Panc1 (cell line): ENCODE measurements at places on chromosomes 1 and 21. TPM values are rescaled to one million over a fixed set of nuclear protein-coding genes. Genes with fewer than 3 reads are reported as not detected.

The SLC25A34 gene
- 0.64 TPM for total RNA-seq

The LENEP gene
- total RNA-seq: 0.67 TPM

The CHAF1B gene
- total RNA-seq: 18.4 TPM

The BPNT1 gene
- 20.8 TPM for total RNA-seq

The IPO9 gene
- 106 TPM for total RNA-seq

The RRP1 gene
- total RNA-seq: 41.8 TPM

- DNase-seq: no peak
Observed at GRCh38 chr1:173098117-173098516, 47.4 kb upstream of the TNFSF18 start.

- no peak for DNase-seq
Observed at GRCh38 chr1:184352776-184353175, 34.1 kb upstream of the C1orf21 start.

GRCh38 chr1:155931332-155932038, 2.7 kb downstream of the KHDC4 start:
- DNase-seq: no peak

GRCh38 chr1:200873671-200874397, 1.1 kb downstream of the GPR25 start:
- DNase-seq: no peak

GRCh38 chr1:19006000-19006399, 49.5 kb upstream of the IFFO2 start:
- DNase-seq: no peak

DNA sequence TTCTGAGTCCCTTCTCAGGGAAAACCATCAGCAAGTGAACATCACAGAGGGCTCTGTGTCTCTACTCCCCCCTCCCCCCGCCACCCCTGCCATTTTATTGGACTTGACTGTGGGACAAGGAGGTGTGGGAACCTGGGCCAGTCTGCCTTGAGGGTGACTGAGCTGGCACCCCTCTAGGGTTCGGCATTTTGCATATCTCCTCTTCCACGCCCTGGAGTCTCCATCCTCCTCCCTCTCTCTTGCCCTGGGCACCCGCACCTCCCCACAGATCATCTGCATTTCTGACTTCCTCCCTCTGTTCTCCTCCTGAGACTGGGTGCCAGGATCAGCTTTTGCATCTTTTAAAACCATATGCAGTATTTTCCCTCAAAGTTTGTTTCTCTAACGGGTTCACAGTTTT, 107.1 kb upstream of the ERRFI1 start:
- DNase-seq: no peak

DNA sequence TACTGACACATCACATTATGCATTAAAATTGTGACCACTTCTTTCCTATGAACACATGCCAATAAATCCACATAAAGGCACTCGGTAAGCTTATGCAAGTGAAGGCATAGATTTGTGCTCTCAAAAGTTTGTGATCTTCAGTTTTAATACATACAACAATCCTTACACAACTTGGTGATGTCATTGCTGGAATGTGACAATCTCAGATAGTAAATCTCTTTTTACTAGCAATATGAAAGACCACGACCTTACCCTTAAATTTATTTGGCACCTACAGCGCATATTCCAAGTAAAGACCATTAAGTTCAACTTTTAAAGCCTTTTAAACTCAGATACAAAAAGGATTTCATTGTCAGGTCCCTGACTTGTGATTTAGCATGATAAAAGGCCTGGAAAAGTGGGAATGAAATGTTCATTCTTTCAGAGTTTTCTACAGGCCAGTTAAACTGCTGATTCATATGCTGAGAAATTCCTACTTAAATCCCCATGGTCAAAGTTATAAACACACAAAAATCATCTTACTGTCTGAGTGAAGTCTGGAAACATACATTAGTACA, 157.4 kb downstream of the SIPA1L2 start:
- no peak for DNase-seq

GRCh38 chr1:228208831-228209551, 1.1 kb downstream of the OBSCN start:
- DNase-seq: no peak

DNA sequence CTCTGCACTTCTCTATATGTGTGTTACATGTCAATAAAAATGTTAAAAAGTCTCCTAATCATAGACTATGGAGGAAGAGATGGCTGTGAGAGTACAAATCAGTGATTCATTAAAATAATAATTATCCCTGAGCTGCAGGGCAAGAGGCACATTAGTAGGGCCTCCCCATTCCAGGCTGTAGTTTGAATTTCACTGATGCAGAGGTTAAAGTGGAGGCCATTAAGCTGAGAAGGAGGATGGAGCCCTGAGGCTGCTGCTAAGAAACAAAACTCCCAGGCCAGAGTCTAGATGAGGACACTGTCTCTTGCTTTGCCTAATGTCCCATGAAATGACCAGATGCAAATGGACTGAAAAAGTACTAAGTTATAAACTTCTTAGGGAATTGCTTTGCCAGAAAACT, 89.1 kb upstream of the WDR26 start:
- DNase-seq: no peak

DNA sequence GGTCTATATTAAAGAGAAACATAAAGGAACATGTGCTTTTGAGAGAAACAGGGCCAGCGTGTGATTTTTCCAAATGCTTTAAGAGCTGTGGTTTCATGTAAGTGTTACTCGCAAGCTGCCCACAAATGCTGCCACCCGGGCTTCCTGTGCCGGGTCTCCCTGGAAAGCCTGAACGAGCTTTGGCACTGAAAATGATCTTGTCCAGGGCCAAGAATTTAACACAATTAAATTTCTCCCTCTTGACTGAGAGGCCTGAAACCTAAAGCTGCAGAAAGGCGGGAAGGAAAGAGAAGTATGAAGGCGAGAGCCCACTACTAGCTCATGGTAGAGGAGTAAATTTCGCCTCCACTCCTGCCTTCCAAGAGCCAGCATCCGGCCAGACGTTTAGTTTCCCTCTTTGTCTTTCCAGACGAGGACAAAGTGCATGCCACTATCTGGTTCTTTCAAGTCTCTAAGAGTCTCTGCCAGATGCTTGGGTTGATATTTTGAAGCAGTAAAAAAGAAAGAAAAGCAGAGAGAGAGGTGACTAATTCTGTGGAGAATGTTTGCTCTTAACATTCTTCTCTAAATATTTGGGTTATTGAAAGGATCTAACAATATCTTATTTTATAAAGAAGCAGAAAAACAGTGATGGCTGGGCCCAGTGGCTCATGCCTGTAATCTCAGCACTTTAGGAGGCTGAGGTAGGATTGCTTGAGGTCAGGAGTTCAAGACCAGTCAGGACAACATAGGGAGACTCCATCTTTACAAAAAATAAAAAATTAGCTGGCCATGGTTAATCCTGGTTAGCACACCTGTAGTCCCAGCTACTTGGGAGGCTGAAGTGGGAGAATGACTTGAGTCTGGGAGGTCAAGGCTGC, 100.0 kb upstream of the HNRNPU start:
- no peak for DNase-seq

GRCh38 chr1:111831153-111831552, 75.5 kb downstream of the DDX20 start:
- DNase-seq: no peak

DNA sequence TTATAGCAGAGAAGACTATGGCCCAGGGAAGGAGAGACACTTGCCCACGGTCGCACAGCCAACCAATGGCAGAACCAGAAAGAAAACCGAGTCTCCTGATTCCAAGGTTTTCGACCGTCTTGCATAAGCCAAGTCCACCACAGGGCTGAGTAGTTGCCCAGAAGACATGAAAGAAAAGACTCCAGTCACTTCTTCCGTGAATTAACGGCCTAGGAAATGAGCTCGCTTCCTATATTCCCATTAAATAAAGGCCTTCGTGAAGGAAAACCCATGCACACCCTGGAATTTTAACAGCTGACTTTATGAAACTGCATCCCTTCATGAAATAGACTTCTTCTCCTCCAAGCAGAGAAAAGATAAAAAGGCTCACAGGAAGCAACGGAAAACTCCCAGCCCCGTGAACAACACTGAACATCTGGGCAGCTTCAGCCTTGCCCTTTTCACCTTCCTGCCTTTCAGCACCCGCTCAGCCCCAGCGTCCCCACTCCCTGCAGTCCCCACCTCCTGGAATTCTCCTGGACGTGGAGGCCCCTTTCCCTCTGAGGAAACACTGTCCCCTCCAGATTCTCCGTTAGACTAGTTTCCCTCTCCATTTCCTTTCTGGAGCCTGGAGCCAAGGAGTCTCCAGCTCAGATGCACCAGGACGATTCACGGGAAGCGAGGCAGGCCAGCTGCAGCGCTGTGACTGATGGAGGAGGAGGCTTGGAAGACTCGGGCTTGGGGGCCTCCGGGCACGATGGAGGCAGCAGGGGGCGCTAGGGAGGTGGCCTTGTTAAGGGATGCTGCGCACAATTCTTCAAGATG, 2.7 kb upstream of the MYOC start:
- DNase-seq: peak; percentile 24

DNA sequence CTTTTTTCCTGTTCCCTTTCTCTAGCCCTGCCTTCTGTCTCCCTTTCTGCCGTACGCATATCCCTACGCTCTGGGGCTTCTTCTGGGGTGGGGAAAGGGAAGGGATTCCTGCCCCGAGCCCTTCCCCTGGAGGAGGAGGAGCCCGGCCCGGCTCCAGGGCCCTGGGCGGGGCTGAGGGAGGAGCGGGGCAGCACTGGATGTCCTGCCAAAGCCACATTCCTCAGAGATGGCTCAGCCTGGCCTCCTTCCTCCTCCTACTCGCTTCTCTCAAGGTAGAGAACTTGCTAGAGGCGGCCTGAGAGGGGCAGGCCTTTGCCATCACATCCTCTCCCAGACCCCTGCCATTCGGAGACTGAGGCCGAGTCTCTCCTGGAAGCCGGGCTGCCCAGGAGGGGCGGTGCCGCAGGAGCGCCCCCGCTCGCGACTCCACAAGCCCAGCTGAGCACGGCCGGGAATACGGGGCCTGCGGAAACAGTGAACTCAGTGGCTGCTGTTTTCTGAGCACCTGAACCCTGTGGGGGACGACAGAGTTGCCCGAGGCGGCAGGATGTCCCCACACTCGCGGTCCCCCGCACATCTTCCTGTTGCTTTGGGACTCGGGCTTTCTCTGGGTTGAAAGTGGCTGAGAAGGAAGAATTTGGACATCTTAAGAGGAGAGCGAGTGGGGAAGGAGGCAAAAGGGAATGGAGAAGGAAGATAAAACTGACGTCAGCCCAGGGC, 12.2 kb downstream of the ADAMTSL4 start:
- DNase-seq: no peak

DNA sequence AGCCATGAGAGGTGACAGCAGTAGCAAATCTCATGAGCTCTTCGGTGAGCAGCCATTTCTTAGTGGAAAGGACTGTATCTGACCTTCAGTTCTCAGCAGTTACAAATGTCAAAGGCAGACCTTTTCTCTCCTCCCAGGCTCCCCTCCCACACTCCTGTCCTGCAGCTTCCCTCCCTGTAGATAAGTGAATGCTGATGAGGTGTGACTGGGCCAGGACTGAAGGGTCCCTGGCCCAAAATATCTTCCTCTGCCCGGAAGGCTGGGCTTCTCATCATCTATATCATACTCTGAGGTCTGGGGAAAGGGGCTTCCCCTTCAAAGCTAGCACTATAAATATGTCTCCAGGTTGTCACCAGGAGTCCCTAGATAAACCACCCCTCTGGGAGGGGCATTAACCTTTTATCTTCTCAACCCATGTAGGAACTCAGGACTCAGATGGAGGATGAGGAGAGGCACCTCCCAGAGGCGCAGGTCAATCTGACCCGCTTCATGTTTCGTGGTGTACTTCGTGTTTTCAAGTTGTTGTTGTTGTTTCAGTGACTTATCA, 3.6 kb upstream of the ADAMTSL4 start:
- DNase-seq: no peak

DNA sequence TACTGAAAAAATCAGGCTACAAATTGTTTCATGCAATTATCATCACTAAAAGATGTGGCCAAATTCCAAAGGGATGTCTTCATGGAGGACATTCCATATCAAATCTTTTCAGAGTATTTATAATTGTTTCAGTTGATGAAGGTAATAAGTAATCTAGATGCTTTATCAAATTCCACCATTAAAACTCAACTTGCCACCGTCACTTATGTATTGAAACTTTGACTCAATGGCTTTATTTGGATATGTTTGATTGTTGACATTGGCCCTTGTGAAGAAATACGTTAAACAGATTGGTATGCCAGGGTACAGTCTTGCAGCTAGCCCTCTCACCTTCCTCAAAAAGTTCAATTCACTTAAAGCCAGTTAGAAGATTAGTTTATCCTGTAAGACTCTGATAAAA, 32.2 kb upstream of the PALMD start:
- no peak for DNase-seq

DNA sequence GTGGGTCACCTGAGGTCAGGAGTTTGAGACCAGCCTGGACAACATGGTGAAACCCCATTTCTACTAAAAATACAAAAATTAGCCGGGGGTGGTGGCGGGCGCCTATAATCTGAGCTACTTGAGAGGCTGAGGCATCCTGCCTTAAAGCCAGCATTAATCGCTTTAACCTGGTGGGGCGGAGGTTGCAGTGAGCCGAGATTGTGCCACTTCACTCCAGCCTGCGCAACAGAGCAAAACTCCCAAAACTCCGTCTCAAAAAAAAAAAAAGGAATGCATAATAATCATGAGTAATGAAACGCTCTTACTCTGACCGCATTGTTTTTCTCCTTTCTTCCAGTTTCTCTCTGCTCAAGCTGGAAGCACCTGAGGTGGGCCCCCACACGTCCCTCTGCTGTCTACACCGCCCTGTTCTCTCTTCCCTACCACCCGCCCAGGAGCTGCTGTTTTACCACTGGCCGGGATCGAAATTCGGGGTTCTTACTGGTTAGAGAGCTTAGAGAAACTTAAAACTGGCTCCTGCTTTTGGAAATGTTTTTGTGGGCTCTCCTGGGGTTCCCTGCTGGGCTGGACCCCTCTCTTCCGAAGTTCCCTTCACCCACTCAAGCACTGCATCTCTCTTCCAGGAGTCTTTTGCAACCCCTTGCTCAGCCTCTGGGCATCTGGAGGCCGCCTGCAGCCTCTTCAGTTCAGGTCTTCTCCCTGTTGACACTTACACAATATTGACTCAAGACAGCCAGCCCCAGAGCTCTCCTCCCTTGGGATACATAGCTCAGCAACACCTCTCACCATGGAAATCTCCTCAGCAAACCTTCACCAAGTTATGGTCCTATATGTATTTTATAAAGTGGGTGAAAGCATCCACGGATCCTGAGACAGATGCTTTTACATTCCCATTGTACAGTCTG, 62.5 kb downstream of the FAM163A start:
- DNase-seq: no peak

DNA sequence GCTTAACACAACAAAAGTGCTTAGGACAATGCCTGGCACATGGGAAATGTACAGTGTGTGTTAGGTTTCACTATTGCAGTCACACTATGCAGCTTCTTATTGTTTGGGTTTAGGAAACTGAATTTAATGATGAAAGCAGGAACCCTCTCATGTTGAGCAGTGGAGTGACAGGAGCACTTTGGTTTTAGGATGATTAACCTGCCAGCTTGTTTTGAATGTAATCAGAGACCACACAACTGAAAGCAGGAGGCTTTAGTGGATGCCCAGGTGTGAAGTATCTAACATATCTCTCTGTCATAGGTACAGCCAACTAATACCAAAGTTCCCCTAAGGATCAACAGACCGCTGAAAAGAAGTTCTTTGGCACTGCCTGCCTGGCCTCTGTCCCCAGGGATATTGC, 406.9 kb upstream of the USP24 start:
- no peak for DNase-seq

GRCh38 chr1:240310226-240310925, 218.7 kb downstream of the FMN2 start:
- DNase-seq: no peak
